ENCODE measurements at places on chromosomes 7 and 10.

GRCh38 chr7:154836021-154836448 lies 166.9 kb downstream of the PAXIP1 start:
- DNase-seq, result no peak

GRCh38 chr7:107150375-107151073 lies 18.3 kb upstream of the HBP1 start:
- DNase-seq, result peak; percentile 69

GRCh38 chr10:4316161-4316810 lies 509.7 kb upstream of the AKR1E2 start:
- no peak for DNase-seq

GRCh38 chr10:107474650-107475049 lies 310.1 kb upstream of the SORCS1 start:
- DNase-seq, result no peak

DNA sequence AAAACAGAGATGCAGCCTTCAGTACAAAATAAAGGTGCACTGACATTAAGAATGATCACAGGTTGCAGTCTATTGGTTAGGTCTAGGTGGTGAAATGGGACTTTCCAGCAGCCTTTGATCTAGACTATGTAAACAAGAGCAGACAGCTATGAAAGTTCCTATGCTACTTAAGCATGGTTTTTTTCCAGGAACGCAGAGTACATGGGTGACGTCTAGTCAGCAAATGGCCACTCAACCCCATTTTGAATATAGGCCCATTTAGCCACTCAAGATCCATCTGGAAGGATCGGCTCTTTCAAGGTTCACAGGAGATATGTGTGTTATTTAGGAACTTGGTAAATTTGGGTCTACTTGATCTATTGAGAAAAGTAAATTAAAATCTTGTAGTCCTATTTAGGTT lies 1424.6 kb upstream of the LRRTM3 start:
- no peak for DNase-seq

DNA sequence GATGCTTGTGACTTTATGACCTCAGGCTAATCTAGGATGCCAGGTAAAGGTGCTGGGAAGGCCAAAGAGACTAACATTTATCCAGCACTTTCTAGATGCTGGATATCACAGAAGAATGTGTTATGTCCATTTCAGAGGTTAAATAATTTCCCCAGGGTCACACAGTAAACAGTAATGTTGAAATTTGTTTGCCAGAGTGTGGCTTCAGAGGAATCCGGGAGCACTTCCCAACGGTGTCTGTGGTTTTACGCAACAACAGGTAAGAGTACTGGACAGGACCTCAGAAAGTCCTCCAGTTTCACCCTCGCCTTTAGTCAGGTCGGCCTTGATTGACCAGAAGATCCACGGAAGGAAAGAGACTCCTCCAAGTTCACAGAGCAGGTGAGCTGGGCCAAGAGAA lies 1.7 kb downstream of the SHTN1 start:
- no peak for DNase-seq

GRCh38 chr7:23044581-23044980 lies 30.7 kb upstream of the HYCC1 start:
- DNase-seq, result no peak

DNA sequence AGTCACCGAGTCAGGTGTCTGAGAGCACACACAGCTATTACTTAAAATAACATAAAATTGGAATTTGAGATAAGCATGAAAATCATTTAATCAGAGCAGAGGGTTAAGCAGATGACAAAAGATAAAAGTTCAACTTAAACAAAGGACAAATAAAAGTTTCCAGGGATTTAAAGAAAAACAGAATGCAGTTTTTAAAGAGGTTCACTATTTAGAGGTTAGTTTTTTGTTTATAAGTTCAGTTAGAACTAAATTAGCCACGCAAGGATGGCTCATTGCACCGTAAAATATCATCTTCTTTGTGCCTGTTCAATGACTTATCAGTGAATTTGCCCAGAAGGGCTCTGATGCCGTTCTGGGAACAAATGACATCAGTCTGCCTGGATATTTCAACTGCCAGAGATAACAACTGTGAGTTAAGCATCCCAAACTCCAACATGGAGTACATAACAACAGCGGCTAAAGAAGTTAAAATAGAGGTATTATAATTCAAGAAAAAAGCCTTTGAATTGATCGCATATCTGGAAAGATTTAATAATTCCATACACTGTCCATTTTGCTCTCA lies 107.8 kb downstream of the ANK3 start:
- no peak for DNase-seq

DNA sequence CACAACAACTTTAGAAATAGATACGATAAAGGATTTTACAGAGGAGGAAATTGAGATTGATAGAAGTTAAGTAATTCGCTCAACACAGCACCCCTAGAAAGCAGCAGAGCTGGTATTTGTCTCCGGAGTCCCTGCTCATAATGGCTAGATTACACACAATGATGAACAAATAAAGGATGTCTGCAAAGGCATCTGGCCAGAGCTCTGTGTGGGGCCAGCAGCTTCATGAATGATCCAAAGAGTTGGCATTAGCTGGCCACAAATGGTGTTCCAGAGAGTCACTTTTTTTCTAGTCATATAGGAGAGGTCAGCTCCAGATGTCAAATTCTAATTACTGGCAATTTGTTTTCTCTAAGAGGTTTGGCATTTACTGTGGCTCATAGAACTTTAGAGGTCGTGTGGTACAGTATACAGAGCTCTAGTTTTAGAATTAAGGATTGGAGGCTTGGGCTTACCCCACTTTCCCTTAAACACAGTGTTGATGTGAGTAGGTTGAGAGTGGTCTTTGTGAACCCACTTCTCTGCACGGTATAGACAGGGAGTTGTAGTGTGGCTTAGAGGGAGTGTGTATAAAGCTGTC lies 186.2 kb downstream of the BICC1 start:
- no peak for DNase-seq

DNA sequence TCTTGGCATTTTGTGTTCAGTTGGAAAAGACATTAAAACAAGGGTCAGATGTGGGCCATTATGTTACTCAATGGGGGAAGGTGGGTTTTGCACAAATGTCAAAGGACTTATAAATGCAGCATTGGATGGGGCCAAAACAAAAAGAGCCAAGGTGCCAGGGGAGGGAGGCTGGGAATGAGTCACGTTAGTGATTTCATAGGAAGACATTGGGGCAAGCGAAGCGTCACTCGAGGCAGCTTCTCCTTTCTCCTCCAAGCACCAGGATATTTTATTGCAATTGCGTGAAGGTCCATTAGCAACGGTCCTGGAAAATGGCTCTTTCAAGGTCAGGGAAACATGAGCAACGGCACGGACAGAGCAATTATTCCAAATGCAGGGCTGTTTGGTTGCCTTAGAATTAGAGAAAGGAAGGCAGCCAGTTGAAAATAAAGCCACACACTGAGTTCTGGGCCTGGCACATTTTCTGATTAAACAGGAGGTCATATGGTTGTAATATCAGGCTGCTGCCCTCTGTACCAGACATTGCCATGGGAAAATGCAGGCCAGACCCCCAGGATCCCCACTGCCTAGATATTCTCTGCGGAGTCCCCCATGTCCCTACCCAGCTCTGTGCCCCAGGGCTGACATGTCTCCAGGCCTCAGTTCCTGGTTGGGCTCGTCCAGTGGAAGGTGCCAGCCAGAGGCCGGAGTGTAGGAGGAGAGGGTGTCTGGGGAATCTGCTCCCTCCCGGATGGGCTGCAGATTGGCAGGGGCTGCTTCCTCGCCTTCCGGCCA lies 63.3 kb upstream of the NANOS1 start:
- DNase-seq, result no peak

Data from stimulated activated CD4-positive, alpha-beta T cell treated with anti-CD3 and anti-CD28 coated beads, Interleukin-1b, Interleukin-23, amount 100 ng/mL, for 1 hour (primary cell).